ENCODE measurements at places on chromosomes 6 and 20.

DNA sequence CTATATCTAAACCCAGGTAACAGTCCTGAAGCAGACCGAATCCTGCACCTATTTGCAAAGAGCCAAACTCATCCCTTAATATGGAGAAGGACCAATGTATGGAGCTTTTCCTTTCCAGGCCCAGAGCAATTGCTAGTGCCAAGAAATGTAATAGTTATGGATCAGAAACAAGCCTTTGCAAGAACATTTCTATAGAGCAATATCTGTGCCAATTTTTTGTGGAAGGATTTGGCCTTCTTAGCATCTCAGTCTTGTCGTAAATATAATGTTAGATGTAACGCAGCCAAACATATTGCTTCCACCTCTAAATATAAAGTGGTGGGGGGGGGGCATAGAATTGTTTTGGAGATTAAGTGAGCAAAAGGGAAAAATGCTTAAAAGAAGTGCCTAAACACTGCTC is 2.7 kb downstream of the KIAA0408 start:
- DNase-seq: no peak

- no peak for DNase-seq
These were observed 1.2 kb downstream of the IRF4 start for GRCh38 chr6:392441-393390.

DNA sequence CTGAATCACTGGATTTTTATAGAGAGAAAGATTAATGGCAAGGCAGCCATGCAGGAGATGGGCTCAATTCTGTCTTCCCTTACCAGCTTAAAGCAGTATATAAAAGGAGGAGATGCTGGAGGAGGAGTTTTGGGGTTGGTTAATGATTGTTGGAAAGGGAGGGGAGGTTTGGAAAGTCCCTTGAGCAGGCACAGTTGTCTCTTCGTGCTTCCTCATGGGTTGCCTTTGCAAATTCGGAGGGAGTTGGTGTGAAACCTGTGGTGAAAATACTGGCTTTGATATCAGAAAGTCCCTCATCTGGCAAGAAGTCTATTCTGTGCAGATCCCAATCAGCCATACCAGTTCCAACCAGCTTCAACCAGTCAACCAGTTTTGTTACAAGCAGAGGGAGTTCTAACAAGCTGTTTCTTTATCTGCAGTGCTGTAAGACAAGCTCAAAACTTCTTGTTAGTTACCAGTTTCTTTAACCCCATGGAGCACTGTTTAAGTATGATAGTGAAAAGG is 107.0 kb downstream of the HIVEP1 start:
- DNase-seq: no peak

GRCh38 chr20:50251992-50252511 is 61.4 kb downstream of the CEBPB start:
- no peak for DNase-seq

- no peak for DNase-seq
These were observed 330.8 kb downstream of the BCKDHB start for GRCh38 chr6:80437221-80437620.

All from kidney capillary endothelial cell (primary cell).